ENCODE measurements at places on chromosomes 2 and 18.

GRCh38 chr2:231613663-231614558 lies 21.2 kb downstream of the TEX44 start:
- DNase-seq = no peak

- DNase-seq = no peak
Observed at GRCh38 chr2:233209533-233210171, 41.8 kb upstream of the ATG16L1 start.

DNA sequence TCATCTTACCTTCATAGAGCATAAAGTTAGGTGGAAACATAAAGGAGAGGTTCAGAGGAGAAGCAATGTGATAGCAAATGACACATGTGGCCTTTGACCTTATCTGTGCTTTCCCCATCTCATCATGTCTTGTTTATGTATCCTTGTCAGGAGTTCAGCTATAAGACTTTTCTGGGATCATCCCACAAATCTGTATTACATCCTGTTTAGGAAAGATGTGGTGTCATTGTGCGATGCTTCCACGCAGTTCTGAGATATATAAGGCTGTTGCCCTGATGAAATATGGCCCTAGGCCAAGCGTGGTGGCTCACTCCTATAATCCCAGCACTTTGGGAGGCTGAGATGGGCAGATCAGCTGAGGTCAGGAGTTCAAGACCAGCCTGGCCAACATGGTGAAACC lies 15.5 kb upstream of the MGAT5 start:
- DNase-seq = no peak

DNA sequence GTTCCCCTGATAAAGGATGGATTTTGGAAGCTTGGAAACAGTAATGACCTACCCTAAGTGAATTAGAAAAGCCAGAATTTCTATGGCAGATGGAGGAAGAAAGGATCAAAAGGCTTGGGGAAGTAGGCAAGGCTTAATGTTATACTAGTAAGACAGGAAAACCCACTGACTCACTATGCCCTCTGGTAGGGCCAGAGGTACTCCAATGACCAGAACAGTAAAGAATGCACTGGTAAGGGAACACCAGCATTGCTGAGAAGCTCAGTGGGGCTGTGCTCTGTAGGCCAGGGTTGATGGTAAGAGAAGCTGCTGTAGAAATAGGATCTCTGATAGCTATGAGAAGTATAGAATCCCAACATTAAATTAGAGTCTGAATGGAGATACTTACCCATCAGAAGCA lies 126.4 kb downstream of the GFPT1 start:
- no peak for DNase-seq

DNA sequence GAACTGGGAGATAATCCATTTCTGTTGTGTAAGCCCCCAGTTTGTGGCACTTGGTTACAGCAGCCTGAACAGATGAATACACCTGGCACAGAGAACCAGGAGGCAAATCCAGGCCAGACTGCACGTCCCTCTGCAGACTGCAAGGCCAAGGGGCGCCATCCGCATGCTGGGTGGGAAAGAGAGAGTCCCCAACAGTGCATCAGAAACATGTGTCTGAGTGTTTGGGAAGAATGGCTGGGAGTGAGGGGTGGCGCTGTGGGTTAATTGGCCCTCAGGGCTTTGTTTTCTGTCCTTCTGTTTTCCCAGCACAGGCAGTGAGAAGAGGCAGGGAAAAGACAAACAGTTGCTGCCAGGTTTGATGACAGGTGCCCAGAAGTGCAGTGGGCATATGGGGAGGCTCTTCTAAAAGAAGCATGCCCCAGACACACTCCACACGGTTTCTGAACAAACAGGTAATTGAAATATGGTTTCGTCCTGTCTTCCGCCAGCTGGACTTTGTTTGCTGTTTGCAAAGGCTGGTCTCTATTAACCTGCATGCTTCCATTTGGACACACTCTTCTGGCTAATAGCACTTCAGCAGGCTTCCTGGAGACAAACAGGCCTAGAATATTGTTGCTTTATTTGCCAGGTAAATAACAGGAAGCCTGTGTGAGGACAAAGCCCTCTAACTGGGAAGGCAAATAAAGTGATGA lies 43.4 kb upstream of the SEC11C start:
- DNase-seq = no peak

DNA sequence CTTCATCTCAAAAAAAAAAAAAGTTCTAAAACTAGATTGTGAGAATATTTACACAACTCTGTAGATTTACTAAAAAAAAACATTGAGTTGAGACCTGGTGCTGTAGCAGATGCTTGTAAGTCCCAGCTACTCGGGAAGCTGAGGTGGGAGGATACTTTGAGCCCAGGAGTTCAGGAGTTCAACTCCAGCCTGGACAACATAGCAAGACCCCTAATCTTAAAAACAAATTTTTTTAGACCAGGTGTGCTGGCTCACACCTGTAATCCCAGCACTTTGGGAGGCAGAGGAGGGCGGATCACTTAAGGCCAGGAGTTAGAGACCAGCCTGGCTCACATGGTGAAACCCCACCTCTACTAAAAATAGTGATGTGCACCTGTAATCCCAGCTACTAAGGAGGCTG lies 108.9 kb downstream of the MEMO1 start:
- DNase-seq = no peak

GRCh38 chr2:155384555-155385123 lies 686.1 kb downstream of the KCNJ3 start:
- DNase-seq = no peak

DNA sequence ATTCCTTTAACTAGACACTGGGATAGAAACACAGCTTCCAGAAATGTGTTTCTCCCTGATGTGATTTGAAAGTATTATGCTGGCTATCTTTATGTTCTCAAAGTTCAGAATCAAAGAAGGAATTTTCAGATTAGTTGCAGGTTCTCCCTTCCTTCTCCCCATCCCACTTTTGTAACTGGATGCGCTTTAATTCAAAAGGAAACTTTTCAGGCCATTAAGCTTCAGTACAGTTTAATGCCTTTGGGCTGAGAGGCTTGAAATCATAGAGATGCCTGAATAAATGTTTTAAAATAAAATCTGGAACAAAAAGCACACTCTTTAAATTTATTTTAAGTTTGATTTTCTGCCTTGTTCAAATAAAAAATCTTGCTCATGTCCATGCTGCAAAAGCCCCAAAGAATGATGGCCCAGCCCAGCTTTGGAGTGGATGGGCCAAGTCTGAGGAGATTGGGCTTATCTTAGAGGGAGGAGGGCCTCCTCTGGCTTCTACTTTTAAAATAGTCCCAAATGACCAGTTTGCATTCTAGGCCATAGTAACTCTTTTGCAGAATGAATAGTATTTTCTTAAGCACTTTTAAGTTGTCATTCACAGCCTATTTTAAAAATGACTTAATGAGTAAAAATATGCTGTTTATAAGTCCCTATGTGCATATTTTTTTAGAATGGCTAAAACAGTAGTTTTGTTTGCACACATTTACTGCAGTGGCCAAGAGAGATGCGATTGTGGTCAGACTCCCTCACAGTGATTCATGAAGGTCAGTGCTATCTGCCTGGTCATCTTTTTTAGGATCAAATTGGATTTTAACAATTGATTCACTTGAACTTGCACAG lies 129.2 kb downstream of the MTX2 start:
- no peak for DNase-seq

GRCh38 chr2:167187978-167188967 lies 300.0 kb downstream of the XIRP2 start:
- no peak for DNase-seq

DNA sequence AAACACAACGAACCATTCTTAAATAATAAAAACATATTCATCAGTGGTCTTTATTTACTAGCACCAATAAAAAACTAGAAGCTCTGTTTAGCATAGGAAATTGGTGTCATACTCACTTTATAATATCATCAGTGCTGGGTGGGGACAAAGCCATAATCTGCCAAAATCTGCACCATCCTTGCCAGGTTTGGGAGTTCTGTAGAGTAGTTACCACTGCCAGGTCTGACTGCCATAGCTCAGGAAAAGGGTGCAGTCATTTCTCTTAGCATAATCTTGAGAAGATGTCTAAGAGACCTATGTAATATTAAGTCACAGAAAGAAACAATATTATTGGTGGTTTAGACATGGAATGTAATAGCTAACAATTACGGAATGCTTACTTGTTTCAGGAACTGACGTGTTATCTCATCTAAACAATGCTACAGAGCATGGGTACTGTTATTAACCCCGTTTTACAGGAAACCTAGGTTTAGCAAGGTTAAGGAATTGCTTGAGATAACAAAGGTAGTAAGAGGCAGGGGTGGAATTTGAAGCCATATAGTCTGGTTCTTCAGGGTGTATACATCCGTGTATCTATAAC lies 1.6 kb upstream of the MARCHF7 start:
- no peak for DNase-seq

DNA sequence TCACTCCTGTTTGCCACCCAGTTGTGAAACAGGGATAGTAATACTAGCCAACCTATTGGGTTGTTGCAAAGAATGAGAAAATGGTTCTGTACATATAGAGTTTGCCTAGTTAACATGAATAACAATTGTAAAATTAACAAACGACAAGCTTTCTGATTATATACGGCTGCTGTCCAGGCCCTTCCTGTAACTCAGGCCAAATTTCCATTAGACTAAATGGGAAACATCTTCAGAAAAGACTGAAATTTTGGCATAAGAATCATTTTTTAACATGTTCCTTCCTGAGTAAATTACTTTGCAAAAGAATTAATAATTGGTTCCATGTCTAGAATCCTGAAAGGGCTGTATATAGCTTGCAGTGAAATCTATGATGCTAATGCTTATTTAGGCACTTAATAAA lies 117.7 kb upstream of the SATB2 start:
- no peak for DNase-seq

GRCh38 chr2:40097691-40098385 lies 318.8 kb upstream of the THUMPD2 start:
- DNase-seq = no peak
